Stimulated activated CD4-positive, alpha-beta T cell treated with anti-CD3 and anti-CD28 coated beads, Interleukin-12 subunit alpha, Interleukin-12 subunit beta, amount 100 ng/mL, for 4 hours (primary cell): ENCODE measurements at places on chromosomes 16 and 17.
A peak's percentile ranks its signal among the peaks of the same experiment; 100 is the strongest.

DNA sequence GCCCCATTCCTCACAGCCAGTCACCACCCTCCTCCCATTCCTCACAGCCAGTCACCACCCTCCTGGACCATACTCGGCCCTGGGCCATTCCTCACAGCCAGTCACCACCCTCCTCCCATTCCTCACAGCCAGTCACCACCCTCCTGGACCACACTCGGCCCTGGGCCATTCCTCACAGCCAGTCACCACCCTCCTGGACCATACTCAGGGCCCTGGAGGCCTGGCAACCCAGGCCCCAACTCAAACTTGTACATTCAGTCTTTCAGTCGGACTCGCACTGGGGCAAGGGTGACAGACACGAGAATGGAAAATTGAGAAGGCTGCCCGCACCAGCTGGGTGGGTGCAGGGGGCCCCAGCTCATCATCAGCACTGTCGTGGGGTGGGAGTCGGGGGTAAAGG is 30.4 kb upstream of the FOXK2 start:
- no peak for DNase-seq

GRCh38 chr17:62573480-62574117 is 53.9 kb upstream of the MRC2 start:
- no peak for DNase-seq

- no peak for DNase-seq
Measured at GRCh38 chr17:7858522-7858810, 663 bp downstream of the CYB5D1 start.

DNA sequence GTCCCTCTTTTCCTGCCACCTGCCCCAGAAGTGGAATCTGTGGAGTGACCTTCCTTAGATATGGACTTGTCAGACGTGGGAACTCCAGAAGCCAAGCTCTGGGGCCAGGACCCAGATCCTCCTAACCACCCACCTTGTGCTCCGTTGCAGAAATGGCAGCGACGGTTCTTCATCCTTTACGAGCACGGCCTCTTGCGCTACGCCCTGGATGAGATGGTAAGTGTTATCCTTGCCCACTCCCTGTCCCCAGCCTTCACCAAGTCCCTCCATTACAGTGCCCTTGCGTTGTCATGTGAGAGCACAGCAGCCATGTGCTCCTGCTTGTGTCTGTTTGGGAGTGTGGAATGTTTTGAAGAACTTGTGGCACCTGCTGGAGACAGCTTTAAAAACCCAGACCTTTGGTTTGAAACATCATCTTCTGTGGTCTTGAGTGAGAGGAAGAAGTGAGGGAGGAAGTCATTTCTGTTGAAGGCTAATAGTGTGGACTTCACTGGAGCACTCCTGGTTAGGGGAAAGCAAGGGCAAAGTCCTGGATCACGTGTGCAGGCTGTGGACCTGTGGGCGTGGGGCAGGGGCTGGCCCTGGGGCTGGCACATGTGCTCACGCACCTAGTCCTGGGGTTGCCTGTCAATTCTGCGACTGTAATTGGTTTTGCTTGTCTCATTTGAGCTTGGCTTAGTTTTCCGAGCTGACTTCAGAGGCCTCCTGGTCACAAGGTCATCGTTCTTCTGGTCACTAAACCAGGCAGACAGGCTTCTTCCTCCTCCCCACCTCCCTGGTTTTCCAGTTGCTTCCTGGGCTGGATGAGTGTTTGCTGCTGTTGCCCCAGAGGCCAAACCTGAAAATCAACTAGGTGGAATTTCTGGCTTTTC is 35.8 kb downstream of the MPRIP start:
- no peak for DNase-seq

- no peak for DNase-seq
Measured at GRCh38 chr16:48292452-48292851, 45.1 kb upstream of the ABCC11 start.

DNA sequence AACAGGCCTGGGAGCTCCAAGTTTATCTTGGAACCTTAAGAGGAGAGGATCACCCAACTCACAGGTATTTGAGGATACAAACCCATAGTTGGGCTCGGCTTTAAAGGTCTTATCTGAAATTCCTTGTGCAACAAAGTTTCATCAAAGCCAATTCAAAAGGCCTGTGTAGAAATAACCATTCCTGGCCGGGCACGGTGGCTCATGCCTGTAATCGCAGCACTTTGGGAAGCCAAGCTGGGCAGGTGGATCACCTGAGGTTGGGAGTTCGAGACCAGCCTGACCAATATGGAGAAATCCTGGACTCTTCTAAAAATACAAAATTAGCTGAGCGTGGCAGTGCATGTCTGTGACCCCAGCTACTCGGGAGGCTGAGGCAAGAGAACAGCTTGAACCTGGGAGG is 28.7 kb downstream of the C16orf54 start:
- no peak for DNase-seq

DNA sequence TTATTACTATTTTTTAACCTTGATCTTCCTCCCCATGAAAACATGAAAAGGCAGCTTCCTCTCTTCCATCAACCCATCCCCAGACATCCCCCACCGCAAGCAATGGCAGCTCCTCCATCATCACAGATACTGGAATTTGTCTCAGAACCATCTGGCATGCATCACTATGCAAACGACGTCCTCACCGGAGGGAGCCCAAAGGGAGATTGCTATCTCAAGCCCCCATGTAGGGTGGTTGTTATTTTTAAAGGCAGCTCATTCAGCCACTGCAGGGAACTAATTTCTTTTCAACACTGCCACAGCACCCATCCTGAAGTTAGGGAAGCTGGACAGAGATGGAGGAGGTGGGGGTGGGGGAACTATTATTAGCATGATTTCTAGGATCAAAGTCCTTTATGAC is 222.5 kb downstream of the FOXL1 start:
- no peak for DNase-seq

DNA sequence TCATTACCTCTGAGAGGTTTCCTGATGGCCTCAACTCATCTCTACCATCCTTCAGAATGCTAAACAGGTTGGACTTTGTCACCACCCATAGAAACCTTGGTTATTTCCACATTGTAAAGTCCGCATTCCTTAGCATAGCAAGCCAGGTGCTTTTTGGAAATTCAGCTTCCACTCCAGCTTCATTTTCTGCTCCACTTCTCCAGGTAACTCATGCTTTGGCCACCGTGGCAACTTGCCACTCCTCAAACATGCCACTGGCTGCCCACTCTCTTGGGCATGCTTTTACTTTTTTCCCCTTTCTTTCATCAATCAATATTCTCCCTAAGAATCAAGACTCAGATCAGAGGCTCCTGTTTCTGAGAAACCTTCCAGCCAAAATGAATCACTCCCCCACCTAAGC is 203.3 kb downstream of the CA10 start:
- DNase-seq: no peak

- no peak for DNase-seq
Measured at GRCh38 chr16:15493466-15494180, 59.2 kb downstream of the BMERB1 start.

DNA sequence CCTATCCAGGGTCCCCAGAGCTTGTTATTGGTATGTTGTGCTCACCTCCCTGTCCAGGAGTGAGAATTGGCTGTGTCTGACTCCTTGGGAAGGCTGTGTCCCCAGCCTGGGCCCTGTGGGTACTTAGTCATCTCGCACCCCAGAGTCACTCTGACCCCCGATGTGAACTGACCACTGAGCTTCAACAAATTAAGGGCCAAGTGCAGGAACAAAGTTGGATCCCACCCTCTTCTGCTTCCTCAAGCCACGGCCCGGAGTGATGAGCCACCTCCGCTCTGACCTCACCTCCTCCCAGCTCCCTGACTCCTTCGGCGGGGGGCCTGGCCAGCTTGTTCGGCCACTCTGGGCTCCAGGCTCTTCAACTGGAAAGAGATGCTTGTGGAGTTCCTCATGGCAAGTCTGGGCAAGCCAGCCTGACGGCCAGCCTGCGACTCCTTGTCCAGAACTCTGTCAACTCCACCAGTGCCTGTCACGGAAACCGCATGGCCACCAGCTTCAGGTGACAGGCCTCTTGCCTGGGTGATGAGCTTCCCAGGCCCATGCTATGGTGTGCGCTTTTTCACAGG is 22.3 kb upstream of the MPRIP start:
- no peak for DNase-seq

GRCh38 chr16:53773150-53773846 is 69.3 kb downstream of the FTO start:
- DNase-seq: no peak

DNA sequence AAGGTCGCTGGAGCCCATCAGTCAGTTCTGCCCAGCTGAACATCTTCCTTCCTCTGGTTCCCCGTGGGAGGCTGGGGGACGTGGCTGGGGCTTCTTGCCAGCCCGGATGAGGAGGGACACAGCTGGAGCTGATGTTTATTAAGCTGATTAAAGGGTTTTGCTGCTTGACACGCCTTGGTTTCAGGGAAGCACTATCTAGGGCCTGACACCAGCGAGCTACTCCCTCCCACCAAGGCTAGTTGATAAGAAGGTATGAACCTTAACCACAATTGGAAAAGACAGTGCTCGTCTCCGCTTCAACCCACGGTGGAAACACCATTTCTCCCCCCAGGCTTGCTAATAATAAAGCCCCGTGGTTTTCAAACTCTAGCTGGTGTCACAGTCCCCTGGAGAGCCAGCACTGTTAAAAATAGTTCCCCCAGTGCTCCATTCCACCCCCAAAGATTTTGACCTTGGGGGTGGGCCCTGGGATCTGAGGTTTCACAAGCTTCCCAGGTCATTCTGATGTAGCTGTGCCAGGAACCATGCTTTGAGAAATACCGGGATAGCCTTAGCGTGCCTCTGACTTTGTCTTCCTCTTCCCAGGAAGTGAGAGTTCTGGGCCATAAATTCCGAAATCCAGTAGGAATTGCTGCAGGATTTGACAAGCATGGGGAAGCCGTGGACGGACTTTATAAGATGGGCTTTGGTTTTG is 5.5 kb downstream of the DHODH start:
- no peak for DNase-seq

GRCh38 chr17:5587438-5588032 is 3.2 kb upstream of the NLRP1 start:
- DNase-seq: no peak

DNA sequence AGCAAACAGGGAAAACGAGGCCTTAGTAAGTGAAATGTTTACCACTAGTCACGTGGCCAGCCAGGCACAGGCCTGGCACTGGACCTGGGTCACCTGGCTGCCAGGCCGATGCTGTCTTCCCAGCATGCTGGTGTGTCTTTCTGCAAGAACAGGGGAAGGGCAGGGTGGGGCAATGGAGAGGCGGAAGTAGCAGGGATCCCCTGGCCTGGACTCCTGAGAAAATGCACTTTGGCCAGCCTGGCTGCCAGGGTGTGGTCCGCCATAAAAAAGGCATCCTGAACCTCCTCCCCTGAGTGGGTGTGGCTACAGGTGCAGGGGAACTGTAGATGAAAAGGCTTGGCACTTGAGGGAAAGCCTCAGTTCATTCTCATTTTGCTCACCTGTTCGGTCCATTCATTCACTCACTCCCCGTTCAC is 1.0 kb upstream of the ANKRD40CL start:
- DNase-seq: no peak

- DNase-seq: peak; percentile 44
Measured at GRCh38 chr16:28845293-28845692, 855 bp downstream of the TUFM start.

DNA sequence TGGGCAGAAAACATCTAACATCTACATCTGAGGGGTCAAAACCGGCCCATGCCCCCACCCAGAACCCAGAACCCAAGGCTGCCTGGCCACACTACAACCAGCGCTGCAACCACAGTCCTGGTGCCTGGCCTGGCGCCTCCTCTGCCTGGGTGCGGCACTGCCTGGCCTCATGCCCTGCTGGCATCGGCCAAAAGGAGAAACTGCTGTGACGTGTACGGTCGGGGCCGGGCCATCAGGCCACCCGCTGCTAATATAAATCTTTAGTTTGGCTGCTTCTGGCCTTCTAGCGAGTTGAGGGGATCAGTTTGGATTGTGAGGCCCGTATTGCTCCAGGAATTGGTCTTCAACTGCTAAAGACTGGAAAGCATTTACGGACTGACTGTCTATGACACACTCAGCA is 22.8 kb downstream of the TMEM204 start:
- DNase-seq: no peak

DNA sequence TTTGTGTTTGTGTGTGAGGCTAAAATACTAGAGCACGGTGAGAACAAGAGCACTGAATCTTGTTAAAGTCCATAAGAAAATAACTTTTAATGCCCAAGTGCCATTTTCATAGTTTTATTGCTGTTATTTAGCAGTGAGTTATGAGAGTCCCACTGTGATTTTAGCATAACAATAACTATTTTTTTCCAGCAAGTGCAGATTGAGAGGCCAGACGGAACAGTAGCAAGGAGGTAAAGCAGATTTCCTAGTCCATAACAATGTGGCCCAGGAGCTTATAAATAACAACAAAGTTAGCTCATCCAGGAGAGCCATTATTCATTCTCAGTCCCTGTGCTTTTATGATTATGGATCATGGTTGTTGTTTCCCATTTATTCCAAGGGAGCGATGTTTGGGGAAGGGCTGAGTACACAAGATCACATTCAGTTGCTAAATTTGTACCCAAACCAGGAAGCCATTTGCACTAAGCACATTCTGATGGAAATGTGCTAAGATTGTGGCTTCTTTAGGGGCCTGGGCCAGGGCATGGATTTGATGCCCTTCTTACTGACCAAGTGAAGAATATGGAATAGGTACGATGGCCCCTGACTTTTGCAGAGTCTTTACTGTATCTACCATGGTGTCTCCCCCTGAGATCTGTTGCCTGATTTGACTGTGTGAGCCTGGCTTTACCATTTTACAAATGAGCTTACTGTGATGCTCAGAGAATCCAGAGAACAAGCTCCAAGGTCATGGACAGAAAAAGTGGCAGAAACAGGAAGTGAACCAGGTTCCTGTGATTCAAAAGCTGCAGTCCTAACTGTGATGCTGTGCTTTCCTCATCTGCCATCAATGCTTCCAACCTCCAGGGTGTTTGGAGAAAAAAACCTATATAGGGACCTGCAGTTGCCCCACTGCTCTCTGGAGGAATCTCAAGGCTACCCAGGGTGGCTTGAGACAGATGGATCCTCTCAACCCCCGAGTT is 204.7 kb upstream of the HSBP1 start:
- no peak for DNase-seq

DNA sequence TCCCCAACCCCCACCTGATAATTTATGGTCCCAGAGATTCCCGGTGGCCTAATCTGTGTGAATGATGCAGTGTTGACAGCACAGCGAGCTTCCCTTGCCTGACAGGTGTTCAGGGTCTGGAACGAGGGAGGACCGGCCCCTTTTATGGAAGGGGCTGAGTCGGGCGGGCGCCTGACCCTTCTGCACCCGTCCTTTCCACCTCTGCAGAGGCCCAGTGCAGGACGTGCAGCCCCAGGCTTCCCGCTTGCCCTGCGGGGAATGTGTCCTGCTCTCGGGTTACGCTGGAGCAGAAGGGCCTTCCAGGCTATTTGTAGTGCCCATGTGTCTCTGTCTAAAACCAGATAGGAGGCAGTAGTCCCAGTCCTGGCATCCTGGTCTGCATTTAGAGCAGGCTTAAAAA is 16.2 kb downstream of the SMTNL2 start:
- DNase-seq: no peak

DNA sequence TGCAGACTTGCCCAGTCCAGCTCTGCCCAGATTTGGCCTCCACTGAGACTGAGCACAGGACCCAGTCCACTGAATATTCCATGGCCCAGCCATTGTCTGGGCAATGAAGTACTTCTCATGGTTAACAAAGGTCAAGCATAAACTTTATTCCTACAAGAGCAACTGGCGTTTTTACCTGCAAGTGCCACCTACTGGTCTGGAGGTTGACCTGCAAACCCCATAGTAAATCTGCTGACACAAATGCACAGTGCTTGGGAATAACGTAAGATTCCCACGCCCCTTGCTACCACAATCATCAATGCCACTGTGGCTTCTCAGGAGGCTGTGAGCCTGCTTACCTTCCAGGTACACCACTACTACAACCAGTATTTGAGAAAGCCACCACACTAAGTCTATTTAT is 170.2 kb downstream of the CEP112 start:
- no peak for DNase-seq

- no peak for DNase-seq
Measured at GRCh38 chr16:19722981-19723380, 4.9 kb downstream of the IQCK start.
